ENCODE measurements at places on chromosomes 11 and 22.

GRCh38 chr11:105811242-105811641 is 201.4 kb downstream of the GRIA4 start:
- DNase-seq, result no peak

DNA sequence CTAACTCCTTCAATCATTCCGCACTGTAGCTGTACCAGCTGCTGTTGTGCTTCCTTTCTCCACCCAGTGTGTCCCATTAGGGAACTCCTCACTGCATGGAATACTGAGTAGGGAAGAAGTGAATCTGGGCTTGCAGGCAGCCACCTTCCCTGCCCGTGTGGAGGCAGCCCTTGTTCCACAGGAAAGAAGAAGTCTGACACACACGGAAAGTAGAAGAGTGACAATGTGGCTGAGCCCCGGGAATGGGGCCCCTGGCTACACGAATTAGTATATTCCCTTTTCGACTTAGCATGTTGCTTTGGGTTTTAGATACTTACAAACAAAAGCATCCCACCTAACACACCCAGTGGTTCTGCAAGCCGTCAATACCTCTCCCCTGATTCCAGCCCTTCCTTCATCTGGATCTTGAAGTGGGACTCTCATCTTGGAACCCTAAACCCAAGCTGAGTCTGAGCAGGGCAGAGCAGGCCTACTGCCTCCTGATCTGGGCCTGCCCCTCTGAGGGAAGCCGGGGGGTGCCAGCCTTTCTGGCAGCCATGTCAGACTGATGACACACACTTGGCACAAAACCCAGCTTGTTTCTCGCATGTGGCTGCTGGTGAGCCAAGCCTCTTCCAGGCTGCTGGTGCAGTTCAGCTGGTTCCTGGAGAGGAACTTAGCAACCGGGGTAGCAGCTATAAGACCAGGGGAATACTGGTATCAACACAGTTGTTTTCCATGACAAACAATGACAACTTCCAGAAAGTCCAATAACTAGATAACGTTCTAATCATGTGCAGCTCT is 71.6 kb downstream of the C11orf58 start:
- DNase-seq, result peak; percentile 37

DNA sequence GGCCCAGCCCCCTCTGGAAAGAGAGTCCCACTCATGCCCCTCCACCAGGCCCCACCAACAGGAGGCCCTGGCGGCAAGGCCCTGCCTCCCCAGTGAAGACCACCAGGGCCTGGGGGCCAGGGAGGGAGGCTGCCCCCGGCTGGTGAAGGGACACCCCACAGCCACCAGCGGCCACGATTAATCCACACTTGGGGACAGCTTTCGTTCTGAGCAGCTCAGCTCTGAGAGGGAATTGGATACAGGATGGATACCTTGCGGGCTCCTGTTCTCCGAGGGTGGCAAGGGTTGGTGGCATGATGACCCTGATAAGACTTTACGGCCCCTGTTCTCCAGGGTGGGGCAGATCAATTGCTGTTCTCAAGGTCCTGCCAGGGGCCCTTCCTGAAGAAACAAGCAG is 6.9 kb upstream of the NLRP6 start:
- DNase-seq, result no peak

GRCh38 chr22:29604076-29604360 is 585 bp downstream of the NF2 start:
- DNase-seq, result peak; percentile 35

GRCh38 chr11:86869531-86869930 is 69.2 kb downstream of the PRSS23 start:
- DNase-seq, result peak; percentile 10

GRCh38 chr11:32032478-32032877 is 58.4 kb upstream of the RCN1 start:
- DNase-seq, result peak; percentile 40
